ENCODE measurements at places on chromosomes 1 and 21.

- DNase-seq = peak; percentile 28
Observed at GRCh38 chr1:227318853-227319607, 738 bp upstream of the CDC42BPA start.

GRCh38 chr1:245804696-245805095, 649.9 kb downstream of the KIF26B start:
- no peak for DNase-seq

- no peak for DNase-seq
Observed at GRCh38 chr1:175314300-175314699, 121.7 kb upstream of the KIAA0040 start.

DNA sequence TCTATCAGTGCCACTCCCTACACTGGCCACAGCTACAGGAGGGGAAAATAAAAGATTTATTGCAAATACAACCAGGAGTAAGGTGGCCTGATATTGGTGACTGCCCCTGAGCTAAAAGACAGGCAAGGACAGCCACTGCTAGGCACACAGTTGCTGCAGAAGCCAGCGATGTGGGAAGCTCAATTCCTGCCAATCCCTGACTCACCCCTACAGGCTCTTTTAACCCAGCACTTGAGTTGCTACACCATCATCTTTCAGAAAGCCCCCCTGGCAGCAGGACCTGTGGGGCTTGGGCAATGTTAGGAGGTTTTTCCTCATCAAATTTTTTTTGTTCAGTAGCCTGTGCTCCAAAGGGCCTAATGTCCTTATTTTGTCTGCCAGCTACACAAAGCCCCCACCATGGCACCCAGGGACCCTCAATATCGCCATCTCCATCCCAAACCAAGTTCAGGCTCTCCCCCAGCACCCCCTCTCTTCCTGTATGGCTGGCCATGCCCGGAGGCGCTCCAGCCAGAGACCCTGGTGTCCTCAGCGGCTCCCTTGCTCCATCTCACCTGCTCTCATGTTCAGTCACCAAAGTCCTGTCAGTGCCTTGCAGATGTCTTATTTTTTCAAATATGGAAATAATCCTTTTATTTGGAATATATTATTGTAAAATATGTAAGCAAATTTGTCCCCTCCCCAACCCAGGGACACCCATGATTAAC, 13.4 kb downstream of the CLEC20A start:
- no peak for DNase-seq
